T-helper 2 cell treated with Interferon-gamma antibody and Interleukin-4, amounts not matched to agents 5 μg/mL and 100 μg/mL, for 36 hours (primary cell): ENCODE measurements at places on chromosomes 1 and 21.

GRCh38 chr21:14739590-14739989 lies 193.5 kb upstream of the SAMSN1 start:
- DNase-seq, result no peak

GRCh38 chr1:20227704-20228103 lies 41.4 kb upstream of the PLA2G2C start:
- no peak for DNase-seq

DNA sequence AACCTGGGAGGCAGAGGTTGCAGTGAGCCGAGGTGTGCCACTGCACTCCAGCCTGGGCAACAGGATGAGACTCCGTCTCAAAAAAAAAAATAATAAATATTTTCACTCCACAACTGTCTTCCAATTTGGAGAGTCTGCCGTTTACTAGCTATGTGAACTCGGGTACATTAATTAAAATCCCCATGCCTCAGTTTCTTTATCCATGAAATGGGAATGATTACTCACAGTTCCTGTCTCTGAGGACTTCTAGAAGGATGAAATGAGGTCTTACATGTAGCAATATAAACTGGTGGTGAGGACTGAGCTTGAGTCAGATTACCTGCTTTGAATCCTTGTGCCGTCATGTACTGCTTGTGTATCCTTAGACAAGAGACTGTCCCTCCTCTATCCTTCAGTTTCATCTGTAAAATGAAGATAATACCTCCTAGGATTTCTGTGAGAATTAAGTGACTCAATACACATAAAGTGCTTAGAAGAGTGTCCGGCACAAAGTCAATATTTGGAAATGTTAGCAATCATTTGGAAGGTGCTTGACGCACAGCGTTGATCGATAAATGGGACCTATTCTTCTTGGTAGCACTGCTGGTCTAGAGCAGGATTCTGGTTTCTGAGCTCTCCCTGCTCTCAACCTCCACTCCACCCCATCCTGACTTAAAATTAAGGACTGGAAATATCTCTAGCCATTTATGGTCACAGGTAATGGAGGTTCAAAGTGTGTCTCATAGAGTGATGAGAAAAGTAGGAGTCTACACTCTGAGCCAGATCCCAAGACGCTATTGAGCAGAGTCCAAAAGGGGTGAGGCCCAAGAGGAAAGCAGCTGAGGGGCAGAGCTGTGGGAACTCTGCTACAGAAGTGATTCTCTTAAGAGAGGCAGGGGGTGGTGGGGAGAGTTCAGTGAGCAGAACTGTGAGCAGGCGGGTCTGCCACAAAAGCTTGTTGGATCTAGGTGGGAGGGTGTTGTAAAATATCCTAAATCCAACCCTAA lies 11.6 kb upstream of the DDI2 start:
- DNase-seq, result no peak

DNA sequence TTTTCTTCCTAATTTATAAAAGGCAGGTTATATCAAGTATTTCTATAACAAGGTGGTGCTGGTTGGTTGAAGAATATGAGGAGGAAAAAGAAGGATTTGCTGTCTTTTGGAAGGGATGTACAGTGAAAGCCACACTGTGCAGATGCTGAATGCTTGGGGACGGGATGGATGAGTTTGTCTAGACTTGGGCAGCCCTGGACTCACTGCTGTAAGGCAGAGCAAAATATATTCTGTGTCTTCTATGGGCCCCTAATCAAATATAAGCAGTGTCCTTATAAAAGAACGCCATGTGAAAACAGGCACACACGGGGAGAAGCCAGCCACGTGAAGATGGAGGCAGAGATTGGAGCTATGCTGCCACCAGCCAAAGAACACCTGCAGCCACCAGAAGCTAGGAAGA lies 47.4 kb downstream of the PHC2 start:
- no peak for DNase-seq

DNA sequence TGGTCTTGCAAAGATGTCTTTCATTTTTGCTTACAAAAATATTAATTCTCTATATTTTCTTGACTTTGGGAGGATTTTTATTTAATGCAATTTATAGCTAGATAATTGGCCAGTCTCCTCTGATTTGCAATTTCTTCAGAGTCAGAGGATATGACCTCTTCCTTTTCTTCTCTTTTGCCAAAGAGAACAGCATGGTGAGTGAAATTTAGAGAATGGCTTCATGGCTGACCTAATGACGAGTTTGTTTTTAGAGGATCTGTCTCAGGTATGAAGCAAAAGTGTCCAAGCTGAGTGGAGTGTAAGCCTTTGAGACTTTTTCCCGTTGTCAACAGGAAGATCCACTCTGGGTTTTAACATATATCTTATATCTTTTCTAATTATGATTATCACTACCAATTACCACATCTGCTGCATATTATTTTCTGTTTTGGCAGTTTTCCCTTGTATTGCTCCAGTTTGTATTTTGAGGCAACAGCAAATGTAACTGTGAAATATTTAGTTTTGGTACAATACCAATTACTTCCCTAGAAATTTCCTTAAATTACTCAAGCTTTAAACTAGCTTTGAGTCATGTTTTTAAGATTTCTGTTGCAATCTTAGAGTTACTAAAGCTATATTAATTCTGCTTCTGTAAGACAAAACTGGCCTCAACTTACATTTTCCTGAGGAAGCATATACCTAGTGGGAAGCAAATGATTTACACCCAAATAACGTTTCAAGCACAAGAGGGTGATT lies 332.8 kb upstream of the ZRANB2 start:
- no peak for DNase-seq

GRCh38 chr1:25338986-25339385 lies 852 bp downstream of the TMEM50A start:
- DNase-seq, result no peak

DNA sequence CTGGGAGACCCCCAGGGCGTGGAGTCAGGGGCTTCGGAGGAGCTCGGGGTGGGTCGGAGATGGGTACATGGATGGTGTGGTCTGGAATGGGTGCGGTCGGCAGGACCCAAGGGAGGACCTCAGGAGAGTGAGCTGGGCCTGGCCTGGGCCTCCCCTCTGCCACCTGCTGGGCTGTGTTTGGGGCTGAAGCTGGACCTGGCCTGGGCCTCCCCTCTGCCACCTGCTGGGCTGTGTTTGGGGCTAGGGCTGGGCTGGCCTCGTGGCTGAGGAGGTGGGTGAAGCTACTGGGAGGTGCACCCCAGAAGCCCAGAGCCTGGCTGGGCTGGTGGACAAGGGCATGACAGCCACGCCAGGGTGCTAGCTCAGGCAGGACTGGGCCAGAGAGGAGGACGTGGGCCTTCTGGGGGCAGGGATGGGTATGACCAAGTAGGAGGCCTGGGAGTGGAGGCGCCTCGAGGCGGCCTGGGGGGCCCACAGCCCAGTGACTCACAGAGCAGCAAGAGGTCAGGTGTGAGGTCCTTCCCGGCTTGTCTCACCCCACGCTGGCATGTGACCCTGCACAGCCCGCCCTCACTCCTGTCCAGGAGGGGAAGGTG lies 14.5 kb downstream of the SAMD11 start:
- DNase-seq, result no peak

DNA sequence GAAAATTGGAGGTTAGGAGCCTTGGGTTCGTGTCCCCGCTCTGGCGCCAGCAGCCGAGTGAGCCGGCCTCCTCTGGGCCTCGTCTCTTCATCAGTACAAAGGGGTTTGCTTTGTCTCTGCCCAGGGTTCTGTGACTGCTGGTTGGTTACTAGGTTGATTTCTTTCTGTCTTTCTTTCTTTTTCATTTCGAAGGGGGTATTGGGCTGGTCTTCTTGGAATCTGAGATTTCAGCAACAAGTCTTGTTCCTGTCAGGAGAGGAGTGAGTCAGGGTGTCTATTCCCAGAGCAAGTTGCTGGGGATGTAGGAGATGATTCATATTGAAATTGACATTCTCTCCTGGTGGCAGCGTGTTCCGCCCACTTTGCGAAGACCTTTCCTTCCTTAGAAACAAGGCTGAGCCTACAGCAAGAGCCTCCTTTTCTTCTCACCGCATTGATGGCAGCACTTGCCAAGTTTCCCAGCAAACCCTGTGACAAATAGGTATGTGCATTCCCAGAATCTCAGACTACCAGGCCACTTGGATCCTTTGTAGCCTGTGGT lies 79.2 kb downstream of the MAN1C1 start:
- DNase-seq, result no peak

- no peak for DNase-seq
Observed at GRCh38 chr1:87556326-87556725, 227.6 kb downstream of the LMO4 start.

DNA sequence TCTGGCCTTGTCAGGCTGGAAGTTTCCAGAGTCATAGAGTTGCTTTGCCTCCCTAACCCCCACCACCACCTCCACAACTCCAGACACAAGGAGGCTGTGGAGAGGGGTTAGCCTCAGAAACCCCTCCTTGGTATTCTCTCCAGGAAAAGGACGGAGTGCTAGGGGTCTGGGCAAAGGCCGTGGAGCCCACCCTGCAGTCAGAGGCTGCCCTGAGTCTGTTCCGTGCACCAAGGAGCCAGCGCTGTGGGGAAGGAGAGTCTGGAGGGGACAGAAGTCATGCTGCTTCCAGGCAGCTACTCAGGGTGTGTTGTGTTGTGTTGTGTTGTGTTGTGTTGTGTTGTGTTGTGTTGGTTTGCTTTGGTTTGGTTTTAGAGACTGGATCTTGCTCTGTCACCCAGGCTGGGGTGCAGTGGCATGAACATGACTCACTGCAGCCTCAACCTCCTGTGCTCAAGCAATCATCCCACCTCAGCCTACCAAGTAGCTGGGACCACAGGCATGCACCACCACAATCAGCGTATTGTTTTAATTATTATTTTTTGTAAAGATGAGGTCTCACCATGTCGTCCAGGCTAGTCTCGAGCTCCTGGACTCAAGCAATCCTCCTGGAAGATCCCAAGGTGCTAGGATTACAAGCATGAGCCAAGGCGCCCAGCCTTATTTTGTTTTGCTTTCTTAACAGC lies 122.2 kb upstream of the TMEM51 start:
- no peak for DNase-seq

DNA sequence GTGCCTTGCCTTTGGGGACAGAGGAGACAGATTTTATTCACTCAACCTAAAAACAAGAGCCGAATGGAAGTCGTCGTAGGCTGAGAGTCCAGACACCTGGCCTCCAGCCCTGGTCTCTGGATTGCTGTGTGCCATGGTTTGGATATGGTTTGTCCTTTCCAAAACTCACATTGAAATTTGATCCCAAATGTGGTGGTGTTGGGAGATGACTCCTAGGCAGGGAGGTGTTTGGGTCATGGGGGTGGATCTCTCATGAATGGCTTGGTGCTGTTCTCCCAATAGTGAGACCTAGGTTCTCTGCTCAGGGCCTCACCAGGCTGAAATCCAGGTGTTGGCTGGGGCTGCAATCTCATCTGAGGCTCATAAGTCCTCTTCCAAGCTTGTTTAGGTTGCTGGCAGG lies 75.5 kb downstream of the FOXD2 start:
- DNase-seq, result no peak

DNA sequence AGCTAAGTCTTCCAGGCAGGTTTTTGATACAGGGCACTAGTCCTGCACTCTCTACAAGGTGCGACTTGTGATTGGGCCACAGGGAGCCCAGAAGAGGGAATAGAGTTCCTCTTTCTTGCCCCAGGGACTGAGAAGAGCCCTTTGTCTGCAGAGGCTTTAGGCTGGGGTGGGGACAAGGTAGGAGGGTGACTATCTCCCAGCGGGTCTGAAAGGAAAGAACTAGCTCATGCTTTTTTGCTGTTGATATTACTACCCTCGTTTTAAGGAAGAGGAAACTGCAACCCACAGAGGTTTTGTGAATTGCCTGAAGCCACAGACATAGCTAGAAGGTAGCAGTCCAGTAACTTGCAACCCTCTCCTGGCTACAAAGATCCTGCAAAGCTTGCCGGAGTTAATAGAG lies 615.2 kb downstream of the MATN1 start:
- DNase-seq, result no peak

- DNase-seq, result no peak
Observed at GRCh38 chr1:22838965-22839364, 128.3 kb downstream of the EPHB2 start.

DNA sequence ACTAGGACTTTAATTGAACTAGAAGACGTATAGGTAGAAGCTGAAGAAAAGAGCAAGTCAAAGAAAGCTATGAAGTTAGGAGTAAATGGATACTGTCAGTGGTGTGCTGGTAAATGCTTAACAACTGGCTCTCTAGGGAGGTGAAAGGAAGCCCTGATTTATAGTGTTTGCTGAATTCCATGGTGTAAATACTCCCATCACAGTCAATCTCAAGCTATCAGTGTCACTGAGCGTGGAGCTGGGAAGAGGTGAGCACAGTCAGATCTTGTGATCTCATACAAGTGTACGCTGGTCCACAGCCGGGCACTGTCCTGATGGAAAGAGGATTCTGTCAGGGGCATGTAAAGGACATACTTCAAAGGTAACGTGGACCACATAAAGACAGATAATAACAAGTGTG lies 28.3 kb downstream of the ELAPOR1 start:
- DNase-seq, result no peak

- DNase-seq, result no peak
Observed at GRCh38 chr1:163730411-163730821, 408.7 kb downstream of the NUF2 start.

DNA sequence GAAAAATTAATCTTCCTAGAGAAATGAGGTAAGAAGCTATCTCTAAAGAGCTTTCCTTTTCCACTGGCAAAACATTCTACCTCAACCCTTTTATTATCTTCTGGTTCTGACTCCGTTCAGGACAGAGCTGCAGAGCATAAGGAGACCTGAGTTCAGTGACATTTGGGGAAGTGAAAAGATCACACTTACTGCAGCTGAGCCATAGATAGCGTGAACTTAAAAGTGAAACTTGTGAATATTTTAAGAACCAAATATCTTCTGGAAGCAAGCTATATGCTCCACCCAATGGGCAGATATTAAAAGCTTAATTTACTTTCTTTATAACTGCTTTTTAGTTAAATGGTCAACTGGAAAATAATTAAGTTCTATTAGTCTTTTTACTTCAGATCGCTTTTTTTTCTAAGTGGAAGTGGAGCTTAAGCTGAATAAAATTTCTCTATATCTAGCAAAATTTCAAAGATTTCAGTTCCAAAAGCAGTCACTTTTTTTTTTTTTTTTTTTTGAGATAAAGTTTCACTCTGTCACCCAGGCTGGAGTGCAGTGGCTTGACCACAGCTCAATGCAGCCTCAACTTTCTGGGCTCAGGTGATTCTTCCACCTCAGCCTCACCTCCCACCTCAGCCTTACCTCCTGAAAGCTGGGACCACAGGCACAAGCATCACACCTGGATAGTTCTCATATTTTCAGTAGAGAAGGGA lies 11.9 kb downstream of the PTPN22 start:
- no peak for DNase-seq

DNA sequence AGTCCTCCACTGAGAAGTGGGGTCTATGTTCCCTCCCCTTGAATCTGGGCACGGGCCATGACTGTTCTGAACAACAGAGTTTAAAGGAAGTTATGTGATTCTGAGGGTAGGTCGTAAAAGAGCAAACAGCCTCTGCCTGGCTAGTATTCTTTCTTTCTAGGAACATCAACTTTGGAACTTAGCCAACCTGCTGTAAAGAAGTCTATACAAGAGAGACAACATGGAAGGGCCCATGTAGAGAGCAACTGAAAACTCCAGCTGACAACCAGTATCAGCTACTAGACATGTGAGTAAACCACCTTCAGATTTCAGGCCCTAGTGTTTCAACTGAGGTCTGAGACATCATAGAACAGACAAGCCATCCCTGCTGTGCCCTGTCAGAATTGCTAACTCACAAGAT lies 7.5 kb downstream of the SELENOF start:
- no peak for DNase-seq

- DNase-seq, result no peak
Observed at GRCh38 chr1:32159189-32159588, 20.3 kb upstream of the TXLNA start.

GRCh38 chr1:239909898-239910297 lies 181.8 kb upstream of the FMN2 start:
- DNase-seq, result no peak
